Stimulated activated CD4-positive, alpha-beta T cell treated with anti-CD3 and anti-CD28 coated beads, TNF-alpha, amount 100 ng/mL, for 24 hours (primary cell): ENCODE measurements at places on chromosomes 12 and 14.
A peak's percentile ranks its signal among the peaks of the same experiment; 100 is the strongest.

- no peak for DNase-seq
Measured at GRCh38 chr12:58917699-58918468, 2.4 kb downstream of the LRIG3 start.

- no peak for DNase-seq
Measured at GRCh38 chr14:105493921-105494605, 3.0 kb downstream of the TEDC1 start.

DNA sequence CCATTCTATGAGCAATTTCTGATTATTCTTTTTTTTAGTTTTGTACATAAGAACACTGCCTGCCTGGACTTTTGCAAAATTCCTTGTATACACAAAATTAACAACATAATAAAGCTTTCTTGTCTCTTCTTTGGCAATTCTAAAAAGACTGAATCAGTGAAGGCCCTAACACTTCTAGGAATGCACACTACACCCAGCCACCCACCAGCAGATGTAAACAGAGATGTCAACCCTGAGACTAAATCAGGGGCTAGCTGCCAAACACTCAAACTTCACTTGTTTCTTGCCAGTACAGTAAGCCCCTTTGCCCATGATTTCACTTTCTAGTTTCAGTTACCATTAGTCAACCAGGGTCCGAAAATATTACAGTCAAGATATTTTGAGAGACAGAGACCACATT, 15.5 kb downstream of the DCAF5 start:
- DNase-seq, result no peak

- no peak for DNase-seq
Measured at GRCh38 chr12:113895176-113895575, 70.9 kb downstream of the RBM19 start.

- no peak for DNase-seq
Measured at GRCh38 chr14:61751475-61751989, 10.7 kb upstream of the SNAPC1 start.

DNA sequence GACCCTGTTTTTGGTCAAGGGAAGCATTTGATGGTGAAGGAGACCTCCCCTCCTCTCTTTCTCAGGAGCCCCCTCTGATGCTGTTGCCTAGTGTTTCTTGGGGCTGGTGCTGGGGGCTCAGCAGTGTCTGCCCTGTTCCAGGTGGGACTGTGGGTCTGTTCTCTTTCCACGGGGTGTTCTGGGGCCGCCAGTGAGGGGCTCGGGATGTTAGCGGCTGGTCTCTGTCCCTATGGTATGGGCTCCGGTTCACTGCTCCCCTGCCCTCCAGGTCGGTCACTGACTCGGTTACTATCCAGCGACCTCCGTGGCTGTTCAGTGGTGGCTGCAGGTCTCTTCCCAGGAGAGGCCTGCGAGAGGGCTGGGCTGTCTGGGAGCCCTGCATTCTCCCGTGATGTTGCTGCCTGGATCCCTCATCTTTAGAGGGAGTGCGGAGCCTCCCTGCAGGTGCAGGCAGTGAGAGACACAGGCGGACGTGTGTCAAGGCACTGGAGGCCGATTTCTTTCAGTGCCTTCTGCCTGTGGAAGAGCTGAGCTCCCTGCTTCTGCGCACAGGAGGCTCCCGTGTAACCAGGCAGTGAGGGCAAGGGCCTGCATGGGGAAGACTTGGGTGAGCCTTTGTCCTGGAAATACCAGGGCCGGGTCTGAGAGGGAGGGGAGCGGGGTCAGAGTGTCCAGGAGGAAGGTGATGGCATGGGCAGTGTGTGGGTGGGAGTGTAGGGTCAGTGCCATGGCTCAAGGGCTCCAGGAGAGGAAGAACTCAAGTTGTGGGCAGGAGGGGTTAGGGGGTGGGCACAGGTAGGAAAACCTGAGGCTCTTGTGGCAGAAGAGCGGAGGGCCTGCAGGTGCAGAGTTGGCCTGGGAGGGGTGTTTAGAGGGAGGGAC, 362.6 kb downstream of the TMEM121 start:
- DNase-seq, result no peak

GRCh38 chr12:107525719-107526554, 159.7 kb upstream of the PWP1 start:
- DNase-seq, result no peak

GRCh38 chr12:123131879-123132402, 18.9 kb downstream of the PITPNM2 start:
- no peak for DNase-seq

DNA sequence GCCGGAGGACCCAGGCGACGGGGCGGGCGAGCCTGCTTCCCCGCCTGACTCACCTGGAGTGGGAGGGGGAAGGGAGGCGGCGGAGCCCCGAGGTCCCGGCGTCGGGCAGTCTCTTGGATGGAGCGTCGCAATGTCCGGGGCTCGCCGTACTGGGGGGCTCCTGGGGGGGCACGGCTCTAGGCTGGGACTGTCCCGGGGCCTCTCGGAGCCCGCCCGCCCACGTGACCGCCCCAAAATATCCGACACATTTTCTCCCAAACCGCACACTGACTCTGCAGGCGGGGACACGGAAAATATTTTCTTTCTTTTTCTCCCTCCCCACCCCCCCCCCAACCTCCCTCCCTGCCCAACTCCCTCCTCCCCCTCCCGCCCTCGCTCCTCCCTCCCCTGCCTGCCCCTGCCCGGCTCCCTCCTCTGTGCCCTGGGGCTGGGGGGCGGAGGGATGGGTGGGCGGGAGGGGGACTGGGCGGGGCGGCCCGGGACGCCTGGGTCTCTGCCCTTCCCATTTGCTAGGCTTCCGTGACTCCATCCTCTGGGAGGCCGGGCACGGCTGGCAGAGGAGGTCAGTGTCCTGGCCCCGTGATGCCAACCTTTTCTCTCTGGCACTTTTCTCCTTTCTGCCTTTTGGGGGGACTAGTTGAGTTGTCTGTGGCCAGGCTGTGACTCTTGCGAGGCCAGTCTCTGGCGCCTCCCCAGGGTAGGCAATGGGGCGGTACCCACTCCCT, at the start of gene RARG:
RARG (minus strand) TSS at position 289 of the 725 bp plus-strand sequence. CDS start 4,664 bp downstream, outside the sequence.
- peak; percentile 76 for DNase-seq

DNA sequence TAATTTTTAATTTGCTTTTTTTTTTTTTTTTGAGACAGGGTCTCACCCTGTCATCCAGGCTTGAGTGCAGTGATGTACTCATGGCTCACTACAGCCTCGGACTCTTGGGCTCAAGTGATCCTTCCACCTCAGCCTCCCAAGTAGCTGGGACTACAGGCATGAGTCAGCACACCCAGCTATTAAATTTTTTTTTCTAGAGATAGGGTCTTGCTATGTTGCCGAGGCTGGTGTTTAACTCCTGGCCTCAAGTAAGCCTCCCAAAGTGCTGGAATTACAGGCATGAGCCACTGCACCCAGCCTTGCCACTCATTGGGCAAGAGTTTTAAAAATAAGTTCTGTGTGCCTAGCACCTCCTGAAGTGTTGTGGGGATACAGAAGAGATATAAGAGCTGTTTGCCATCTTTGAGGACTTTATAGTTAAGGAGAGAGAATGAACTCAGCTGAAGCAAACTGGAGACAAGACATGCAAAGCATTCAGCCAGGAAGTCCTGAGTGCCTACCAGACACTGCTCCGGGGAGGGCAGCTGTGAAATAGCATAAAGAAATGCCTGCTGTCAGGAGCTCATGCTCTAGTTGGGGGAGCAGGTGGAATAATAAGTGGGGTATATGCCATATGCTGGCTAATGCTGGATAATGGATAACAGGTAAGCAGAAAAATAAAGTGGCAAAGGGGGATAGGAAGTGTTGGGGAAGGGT, 15.0 kb upstream of the EMP1 start:
- DNase-seq, result no peak

DNA sequence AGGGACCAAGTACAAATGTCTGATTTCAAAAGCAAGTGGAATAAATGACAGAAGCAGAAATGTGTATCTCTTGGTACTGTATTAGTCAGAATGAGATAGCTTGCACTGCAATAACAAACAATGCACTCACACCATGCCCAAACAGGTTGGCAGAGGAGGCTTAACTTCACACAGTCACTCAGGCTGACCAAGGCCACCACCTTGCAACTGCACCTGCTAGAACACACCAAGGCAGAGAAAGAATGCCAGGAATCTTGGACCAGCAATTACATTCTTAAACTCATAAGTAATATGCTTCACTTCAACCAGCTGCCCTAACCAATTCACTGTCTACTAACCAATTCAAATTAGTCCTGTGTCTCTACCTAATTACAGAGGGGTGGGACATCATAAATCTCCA, 378.3 kb downstream of the BCL11B start:
- DNase-seq, result no peak

GRCh38 chr12:16891673-16892072, 285.7 kb upstream of the LMO3 start:
- no peak for DNase-seq

- no peak for DNase-seq
Measured at GRCh38 chr12:120227233-120228040, 26.5 kb upstream of the RPLP0 start.

GRCh38 chr12:25156061-25156460, 38.9 kb downstream of the DNAI7 start:
- no peak for DNase-seq

DNA sequence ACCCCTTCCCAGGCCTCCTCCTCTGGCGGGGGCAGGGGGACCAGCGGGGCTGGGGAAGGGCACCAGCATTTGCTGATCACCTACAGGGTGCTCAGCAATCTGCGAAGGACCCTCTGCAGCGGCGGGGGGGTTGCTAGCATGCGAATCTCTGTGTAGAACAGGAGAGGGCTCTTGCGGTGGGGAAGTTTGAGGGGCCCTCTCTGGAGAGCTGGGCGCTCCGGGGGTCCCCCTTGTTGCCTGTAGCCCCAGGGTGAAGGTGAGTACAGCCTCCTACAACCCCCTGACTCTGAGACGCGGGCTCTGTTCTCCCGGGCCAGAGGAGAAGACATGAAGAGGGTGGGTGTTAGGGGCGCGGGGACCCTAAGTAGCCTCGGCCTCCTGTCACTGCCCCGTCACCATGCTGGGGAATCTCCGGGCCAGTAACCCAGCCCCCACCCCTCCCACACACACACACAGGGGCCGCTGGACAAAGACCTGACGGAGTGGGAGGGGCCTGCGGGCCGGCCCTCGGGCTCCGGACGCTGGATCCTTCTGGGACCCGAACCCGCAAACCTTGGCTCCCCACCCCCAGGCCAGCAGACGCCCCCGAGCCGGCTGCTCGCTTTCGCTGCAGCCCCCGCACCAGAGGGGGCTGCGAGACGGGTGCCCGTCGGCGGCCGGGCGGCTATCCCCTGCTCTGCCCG, 734 bp downstream of the FIGNL2 start:
- DNase-seq, result no peak

DNA sequence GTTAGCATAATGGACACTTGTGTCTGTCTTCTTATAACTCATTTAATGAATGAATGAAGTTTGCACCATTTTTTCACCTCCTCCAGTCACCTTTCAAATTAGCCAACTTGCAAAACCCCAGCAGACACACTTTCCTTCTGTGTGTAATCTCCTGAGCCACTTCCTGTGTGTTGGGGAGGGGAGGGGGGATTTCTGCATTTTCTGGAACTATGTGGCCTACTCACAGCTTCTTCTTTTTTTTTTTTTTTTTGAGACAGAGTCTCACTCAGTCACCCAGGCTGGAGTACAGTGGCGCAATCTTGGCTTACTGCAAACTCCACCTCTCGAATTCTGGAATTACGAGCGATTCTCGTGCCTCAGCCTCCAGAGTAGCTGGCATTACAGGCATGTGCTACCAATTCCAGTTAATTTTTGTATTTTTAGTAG, 4.1 kb upstream of the SERPINA1 start:
- no peak for DNase-seq

DNA sequence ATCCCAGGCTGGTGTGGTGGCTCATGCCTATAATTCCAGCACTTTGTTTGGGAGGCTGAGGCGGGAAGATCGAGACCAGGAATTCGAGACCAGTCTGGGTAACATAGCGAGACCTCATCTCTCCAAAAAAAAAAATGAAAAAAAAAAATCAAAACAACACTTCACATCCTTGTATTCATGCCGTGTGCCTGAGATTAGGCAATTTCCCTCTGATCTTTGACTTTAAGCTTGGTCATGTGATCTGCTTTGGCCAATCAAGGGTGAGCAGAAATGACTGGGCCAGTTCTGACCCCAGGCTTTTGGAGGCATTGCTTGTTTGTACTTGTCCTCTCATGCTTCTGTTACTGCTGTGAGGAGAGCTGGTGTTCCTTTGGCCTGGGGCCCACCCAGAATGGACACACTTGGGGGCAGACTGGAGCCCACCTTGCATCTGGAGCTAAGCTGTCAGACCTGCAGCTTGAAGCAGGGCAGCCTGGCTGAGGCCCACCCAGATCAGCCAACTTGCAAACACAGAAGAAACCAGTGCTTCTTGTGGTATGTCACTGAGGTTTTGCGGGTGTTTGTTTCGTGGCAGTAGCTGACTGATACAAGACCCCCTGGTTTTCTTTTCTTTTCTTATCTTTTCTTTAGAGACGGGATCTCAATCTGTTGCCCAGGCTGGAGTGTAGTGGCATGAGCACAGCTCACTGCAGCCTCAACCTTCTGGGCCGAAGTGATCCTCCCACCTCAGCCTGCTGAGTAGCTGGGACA, 29.7 kb upstream of the TBX3 start:
- DNase-seq, result no peak

DNA sequence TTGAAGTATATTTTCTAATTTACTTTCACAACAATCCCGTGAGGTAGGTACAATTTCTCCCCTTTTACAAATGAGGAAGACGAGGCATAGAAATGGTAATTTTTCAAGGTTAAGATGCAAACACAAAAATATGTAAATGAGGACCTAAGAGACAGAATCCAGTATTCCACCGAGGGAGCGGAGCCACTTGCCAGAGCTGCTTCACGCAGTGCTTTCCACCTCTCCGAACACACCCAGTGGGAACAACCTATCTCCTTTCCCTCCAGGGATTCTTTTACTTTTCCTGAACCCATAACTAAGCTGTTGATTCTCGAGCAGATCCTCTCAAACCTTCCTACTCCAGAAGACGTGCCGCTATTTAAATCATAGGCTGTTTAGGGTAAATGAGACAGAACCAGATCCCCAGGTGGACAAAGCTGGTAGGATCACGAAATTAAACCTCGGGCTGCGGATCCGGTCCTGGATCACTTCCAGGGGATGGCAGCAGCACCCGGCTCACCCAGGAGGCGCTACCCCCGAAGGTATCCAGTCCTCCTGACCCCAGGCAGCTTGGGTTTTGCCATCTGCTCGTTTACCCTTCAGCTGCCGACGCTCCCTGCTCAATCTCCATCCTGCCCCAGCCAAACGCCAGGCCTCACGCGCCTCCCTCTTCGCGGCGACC, 1.5 kb downstream of the DDHD1 start:
- peak; percentile 38 for DNase-seq

- DNase-seq, result no peak
Measured at GRCh38 chr14:35197015-35197414, 74.7 kb downstream of the PRORP start.

GRCh38 chr14:65287264-65288131, 125.0 kb upstream of the FUT8 start:
- DNase-seq, result no peak

DNA sequence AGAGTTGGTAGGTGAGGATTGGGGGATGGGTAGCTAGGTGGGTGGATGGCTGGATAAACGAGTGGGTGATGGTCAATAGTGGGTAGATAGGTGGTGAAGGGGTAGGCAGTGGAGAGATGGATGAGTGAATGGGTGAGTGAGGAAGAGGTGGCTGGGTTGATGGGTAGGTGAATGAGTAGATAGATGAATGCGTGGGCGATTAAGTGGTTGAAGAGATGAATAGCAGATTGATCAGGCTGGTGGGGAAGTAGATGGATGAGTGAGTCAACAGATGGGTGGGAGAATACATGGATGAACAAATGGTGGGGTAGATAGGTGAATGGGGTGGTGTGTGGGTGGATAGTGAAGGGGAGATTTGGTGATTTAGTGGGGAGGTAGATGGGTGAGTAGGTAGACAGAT, 51.1 kb downstream of the SYNE3 start:
- DNase-seq, result no peak

GRCh38 chr12:26205941-26206340, 10.6 kb downstream of the SSPN start:
- no peak for DNase-seq

- no peak for DNase-seq
Measured at GRCh38 chr12:49973361-49973830, 649 bp downstream of the AQP6 start.
